ENCODE measurements at places on chromosomes 3 and 15.

DNA sequence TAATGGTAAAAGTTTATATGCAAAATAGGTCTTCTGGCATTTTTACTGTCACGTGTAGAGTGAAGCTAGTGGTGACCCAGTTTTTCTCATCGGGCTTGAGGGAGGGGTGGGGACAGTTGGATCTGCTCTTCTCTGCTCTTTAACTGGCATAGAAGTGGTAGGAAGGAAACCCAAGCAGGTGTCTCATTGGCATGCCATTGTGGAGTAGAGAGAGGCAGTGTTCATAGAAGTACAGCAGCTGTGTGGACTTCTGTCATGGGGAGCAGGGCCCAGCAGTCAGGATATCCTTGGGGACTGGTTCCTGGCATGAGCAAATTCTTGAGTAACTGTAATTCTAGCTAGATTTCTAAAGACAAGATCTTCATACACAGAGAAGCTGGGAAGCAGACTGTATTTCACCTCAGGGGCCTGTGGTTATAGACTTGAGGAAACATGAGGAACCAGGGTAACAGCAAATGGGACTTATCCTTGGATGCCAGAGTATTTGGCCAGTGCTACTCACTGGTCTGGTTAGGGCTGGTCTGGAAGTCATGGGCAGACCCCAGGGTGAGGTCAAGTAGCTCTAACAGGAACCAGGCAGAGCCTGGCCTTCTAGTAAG, 42.9 kb downstream of the CDIN1 start:
- DNase-seq, result no peak

GRCh38 chr3:17160597-17160996, 275.8 kb downstream of the PLCL2 start:
- DNase-seq, result no peak

- no peak for DNase-seq
These were observed 227.1 kb upstream of the ATP11B start for GRCh38 chr3:182565916-182566796.

GRCh38 chr3:39990532-39990931, 181.1 kb downstream of the MYRIP start:
- peak; percentile 73 for DNase-seq

- DNase-seq, result no peak
These were observed 12.8 kb downstream of the PAK6 start for GRCh38 chr15:40251486-40252140.

- no peak for DNase-seq
These were observed 11.6 kb downstream of the CCR5AS start for GRCh38 chr3:46395210-46395661.

DNA sequence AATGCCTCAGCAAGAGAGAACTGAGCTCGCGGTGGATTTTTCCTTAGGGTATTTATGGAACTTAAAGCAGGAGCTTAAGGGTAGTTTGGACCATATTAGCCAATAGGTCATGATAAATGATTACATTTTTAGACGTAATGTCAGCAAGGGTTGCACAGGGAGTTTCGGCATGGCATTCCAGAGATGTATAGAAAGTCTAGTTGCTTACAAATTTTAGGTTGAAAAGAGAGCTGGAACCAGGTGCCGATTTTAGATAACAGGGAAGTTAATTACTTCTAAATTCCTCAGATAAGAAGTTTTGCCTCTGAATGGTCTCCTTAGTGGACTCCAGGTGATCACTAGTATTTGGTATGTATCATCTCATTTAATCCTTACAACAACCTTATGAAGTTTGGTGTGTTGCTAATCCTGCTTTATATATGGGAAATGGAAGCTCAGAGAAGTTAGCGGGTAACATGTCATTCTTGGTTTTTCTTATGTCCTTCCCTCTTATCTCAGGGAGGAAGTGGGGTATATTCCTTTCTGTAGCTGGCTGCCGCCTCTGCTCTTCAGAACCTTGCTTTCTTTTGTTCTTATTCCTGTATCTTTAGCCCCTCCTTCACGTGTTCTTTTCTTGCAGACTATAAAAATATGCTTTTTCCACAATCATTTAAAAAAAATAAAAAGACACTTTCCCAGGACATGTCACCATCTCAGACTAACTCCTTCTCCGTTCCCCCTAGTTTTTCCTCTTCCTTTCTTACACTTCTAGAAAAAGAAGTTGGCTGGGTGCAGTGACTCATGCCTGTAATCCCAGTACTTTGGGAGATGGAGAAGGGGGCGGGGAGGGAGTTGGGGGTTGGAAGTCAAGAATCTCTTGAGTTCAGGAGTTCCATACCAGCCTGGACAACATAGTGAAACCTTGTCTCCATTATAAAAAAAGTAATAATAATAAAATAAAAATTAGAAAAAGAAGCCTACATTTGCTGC, 25.7 kb downstream of the IQGAP1 start:
- peak; percentile 57 for DNase-seq

GRCh38 chr3:136787349-136787748, 31.6 kb upstream of the SLC35G2 start:
- peak; percentile 34 for DNase-seq

DNA sequence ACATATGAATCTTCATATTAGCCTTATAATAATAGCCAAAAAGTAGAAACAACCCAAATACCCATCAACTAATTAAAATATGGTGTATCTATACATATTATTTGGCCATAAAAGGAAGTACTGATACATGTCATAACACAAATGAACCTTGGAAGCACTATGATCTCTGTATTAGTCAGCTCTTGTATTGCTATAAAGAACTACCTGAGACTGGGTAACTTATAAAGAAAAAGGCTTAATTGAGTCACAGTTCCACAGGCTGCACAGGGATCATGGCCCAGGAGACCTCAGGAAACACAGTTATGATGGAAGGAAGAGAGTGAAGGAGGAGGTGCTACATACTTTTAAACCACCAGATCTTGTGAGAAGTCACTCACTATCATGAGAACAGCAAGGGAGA, 16.0 kb upstream of the CCR2 start:
- DNase-seq, result no peak

DNA sequence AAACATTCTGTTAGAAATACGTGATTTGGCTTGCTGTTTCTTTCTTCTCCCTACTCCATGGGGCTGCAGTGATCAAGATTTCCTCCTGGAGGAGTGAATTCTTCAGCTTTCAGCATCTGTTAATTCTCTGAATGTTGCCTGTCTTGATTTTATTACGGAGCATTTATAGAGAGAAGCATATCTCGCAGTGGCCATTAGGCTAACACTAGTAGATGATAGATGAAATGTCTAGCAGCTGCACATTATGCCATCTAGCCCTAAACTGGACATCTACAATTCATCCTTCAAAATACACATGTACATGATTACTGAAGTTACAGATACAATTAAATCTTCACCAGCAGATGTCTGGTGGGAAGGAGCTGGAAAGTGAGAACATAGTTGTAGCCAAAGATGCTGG, 769.8 kb upstream of the NECTIN3 start:
- no peak for DNase-seq

DNA sequence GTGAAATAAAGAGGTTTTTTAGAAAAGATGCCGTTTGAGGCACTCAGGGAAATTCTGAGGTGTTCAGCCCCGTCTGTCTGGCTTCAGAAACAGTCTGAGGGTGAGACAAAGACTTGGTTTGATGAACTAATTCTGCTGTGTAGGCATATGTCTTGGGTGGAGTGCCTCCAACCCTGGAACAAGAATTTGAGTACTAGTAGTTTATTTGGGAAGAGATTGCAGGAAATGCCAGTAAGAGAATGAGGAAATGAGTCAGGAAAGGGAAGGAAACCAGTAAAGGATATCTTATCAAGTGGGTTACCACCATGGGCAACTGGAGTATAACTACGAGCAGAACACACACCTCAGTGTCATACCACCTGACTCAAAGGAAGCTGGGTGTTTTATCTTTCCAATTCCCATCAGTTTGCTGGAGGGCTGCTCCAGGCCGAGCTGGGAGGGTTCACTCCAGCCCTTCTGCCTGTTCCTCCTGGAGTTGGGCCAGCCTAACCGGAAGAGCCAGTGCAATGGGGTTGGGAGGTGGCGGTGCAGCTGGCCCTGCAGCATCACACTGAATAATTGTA, 75.3 kb downstream of the TGFBR2 start:
- DNase-seq, result peak; percentile 50

DNA sequence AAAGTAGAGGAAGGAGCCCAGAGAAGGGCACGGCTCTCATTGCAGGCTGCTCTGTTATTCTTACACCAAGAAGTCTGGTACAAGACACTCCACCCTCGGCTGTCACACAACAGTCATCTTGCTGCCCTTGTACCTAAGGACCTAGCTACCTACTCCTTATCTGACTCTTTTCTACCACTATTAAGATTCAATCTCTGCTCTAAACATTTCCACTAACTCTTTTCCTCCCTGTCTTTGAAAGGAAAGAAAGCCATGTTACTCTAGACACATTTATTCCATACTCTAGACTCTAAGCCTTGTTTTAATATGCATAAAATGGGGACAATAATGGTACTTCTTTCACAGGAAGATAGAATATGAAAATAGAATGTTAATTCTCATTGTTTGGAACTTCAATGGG, 73.3 kb upstream of the C3orf49 start:
- DNase-seq, result no peak

- no peak for DNase-seq
These were observed 5.3 kb upstream of the TMEM115 start for GRCh38 chr3:50364573-50365079.

DNA sequence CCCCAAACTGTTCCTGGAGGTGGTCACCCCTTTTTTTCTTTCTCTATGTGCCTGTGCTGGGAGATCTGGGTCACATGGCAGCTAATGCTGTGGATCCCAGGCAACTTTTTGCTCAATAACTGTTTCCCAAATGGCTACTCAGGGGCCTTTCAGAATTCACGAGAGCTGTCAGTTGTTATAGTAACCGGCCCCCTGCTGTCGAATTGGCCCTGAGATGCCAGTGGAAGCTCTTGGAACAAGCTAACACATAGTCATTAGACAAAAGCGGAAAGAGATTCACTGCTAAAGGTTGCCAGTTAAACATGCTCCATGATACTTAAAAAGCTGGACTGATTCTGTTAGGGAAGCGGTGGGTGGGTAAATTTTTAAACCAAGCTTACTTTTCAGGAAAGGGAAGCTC, 144.1 kb downstream of the FEZF2 start:
- no peak for DNase-seq

DNA sequence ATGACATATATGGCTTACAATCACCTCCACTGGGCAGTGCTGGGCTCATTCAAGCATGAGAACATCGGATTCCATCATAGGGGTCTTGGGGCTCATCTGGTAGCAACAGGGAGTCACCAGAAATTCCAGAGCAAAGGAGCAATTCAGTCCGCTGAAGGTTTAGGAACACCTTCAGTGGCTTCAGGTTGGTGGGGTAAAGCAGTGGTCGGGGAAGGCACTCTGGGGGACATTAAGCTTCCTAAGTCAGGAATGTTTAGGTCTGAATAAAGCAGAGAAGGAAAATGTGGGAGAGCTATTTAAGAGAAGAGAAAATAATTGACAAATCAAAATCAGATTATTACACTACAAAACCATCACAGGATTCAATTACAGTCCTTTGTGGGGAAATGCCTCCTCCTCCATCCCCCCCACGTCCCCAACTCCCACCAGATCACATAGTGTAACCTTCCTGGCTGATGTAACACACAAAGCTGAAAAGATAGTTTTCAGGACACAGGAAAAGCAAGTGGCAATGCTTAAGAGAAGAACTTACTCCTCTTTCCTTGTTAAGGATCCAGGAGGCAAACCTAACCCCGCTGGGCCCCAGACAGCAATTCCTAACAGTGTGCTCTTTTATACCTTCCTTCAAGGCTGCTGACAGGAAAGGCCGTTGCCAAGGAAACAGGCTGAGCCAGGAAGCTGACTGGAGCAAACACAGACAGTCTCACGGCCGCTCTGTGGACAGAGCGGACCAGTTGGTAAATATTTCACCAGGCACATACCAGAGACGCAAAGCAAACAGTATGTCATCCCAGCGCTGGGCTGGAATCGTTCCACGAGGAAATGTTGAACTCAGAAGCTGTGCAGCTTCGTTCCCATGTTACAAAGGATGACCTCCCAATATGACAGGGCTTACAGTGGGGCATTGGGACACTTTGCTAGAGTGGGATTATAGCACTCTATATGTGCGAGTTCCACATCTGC, 57.5 kb upstream of the LMCD1 start:
- peak; percentile 99 for DNase-seq
